Stimulated activated CD8-positive, alpha-beta memory T cell treated with anti-CD3 and anti-CD28 coated beads, Interleukin-7, amount 100 ng/mL, for 48 hours (primary cell): ENCODE measurements at places on chromosomes 5 and 9.

- DNase-seq = no peak
Observed at GRCh38 chr9:93081081-93081529, 14.9 kb upstream of the CARD19 start.

DNA sequence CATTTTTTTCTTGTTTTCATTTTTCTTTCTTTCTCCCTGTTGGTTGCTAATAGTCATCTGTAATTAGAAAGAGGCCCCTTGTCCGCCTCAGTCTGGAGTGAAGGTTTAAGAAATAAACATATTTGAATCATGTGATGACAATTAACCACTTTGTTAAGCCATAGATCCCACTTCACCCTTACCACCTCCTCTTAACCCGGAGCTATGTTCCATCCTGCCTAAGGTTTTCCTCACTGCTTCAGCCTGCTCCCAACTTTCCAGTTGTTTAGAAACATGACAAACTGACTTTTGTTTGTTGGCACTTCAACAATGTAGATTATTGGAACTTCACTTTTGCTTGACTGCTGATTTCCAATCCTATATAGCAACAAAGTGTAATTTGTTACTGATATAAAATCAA is 37.4 kb upstream of the SSBP2 start:
- DNase-seq = no peak

GRCh38 chr9:96177005-96177718 is 124.8 kb downstream of the HSD17B3 start:
- DNase-seq = no peak

- peak; percentile 20 for DNase-seq
Observed at GRCh38 chr9:121201045-121201737, 478 bp downstream of the RAB14 start.

GRCh38 chr5:53963958-53964357 is 346.4 kb downstream of the ARL15 start:
- DNase-seq = no peak

DNA sequence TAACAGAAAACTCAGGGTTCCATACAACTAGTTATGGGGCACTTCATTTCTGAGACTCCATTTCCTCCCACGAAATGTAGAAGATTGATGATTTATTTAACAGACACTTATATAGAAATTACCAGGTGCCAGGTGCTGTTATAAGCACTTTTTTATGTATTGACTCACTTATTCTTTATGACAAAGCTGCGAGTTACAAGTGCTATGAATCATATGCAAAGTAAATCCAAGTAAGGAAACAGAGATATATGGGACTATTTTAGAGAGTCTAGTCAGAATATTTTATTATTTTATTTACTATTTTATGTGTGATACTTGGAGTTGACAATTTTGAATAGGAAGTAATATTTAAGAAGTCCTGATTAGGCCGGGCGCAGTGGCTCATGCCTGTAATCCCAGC is 822.8 kb upstream of the C9orf72 start:
- no peak for DNase-seq

DNA sequence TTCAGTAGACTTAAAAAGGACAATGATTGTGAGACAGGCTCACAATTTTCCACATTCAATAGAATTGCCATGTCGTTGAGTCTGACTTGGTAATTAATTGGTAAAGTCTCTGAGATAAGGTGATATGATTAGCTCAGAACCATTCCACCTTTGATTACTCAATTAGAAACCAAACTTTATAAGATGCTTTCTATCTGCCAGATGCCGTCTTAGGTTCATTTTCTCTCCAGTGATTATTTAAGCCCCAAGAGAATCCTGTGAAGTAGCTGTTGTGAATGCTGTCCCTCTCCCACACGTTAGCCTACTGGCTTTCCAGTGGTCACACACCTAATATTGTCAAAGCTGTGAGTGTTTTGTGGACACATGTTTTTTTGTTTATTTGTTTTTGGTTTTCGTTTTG is 528.9 kb upstream of the ZNF462 start:
- no peak for DNase-seq

DNA sequence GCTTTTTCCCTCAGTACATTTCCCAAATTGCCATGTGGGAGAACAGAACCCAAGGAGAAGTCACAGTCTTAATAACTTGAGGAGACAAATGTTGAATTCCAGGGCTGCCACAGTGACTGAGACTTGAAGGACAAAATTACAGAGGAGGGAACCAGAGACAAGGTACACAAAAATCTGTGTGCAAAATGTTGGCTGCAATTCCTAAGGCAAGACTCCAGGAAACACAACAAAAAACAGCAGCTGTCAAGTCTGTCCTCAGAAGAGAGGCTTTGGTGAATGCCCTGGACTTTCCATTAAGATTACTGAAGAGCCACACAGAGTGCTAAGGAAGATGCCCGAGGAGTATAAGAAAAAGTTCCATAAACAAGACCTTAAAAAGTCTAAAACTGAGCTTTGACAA is 21.1 kb downstream of the AP3B1 start:
- no peak for DNase-seq

DNA sequence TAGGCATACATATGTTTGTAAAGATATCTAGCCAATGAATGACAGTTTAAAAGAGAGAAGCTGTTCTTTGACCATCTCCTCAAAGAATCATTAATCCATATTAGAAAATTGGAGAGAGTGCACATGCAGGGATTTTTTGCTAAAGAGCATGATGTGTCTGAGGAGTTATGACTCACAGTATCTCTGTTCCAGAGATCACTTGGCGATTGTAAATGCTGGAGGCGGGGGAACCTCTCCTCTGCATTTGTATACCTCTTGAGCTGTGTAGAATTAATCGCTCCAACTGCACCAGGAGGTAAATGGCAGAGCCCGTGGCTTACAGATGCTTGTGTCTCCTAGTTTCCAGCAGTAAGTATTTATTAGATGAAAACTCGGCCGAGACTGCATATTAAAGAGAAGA is 3.6 kb upstream of the SPATA31D1 start:
- no peak for DNase-seq

- peak; percentile 13 for DNase-seq
Observed at GRCh38 chr5:179907556-179908324, at the start of gene TBC1D9B. Gene TBC1D9B, minus strand, starts transcription at chr5:179907897. Its CDS starts 76 bp downstream, at chr5:179907821.

- DNase-seq = no peak
Observed at GRCh38 chr9:97366889-97367288, 45.0 kb upstream of the TDRD7 start.

- no peak for DNase-seq
Observed at GRCh38 chr5:68214482-68215207, 911 bp upstream of the PIK3R1 start.

DNA sequence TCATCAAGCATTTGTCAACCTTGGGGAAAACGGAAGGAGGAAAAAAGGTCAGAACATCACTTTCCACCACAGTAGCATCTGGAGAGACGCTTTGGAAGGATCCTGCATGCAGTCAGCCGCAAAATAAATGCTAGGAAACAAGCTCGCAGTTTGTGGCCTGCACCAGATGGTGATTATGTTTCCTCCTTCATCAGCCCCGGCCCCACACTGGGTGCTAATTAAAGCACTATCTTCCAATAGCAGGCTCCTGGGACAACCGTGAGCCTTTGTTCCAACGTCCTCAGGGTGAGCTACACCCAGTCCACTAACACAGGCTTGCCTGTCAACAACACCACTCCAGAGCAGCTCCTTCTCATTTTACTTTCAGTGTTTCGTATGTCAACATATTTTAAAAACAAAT is 64.0 kb downstream of the RNF130 start:
- DNase-seq = no peak

DNA sequence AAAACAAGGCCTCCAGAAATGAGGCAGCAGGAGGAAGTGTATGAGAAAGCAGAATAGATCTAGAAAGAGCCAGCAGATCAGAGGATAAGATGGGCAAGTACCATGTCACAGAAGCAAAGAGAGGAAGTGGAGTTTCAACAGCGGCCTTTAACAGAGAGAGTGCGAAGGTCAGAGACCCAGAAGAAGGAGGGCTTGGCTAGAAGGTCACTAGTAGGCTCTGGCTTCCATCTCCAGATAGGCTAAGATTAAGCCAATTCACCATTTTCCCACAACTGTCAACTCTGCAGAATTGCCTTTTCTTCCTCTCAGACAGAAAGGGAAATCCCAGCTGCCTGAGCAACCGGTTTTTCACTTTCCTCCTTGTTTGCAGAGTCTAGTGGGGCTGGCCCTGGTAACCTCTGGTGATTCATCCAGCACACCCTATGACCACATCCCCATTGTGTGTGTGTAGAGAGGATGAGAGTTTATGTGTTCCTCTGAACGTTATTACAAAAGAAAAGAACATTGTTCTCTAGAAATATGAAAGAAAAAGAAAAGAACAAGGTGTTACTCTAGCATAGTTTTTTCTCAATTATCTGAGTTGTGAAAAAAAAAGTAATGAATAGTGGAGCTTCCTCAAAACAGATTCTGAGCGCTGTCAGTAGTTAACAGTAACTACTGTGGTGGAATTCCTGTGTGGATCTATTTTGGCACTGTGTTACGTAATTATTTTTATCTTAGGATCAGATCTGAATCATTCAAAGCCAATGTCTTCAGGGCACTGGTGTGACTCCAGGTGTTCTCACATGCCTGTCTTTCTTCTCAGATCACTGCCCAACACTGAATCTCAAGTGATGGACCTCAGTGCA is 220.4 kb downstream of the ARRDC3 start:
- peak; percentile 65 for DNase-seq

GRCh38 chr5:127801751-127802476 is 98.7 kb downstream of the CCDC192 start:
- DNase-seq = no peak

GRCh38 chr5:165244407-165244806 is 1739.0 kb downstream of the MAT2B start:
- DNase-seq = no peak

GRCh38 chr9:135944444-135945252 is 16.5 kb downstream of the UBAC1 start:
- no peak for DNase-seq

DNA sequence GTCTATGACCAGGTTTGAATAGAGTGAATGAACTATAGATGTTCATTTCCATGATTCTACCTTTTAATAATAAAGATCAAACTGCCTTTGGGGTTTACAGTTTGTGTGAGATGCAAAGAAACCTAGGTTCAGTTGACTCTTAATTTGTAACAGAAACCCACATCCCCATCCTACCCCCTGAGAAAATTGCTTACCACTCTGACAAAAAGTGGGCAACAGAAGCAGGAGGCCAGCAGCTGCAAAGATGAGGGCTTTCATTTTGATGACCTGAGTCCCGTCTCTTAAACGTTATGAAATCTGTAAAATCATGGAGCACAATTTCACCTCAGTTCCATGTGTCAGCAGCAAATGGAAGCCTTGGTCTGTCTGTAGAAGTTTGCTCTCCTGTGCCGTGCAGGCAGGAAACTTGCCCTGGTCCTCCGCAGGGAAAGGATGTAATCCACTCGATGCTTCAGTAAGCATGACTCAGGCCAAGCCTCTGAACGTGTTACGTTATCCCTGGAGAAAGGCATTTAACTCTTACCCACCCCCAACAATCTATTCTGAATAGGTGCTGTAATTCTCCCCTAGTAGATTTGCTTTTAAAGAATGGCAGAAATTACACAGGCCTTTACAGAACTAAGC is at the start of gene F2RL2:
F2RL2 (minus strand) TSS at position 431 of the 624 bp plus-strand sequence; CDS start at position 258, 173 bp downstream.
- DNase-seq = no peak

- DNase-seq = no peak
Observed at GRCh38 chr5:43631182-43631910, 28.4 kb downstream of the NNT start.

- DNase-seq = no peak
Observed at GRCh38 chr5:158611581-158611980, 488.1 kb downstream of the EBF1 start.

DNA sequence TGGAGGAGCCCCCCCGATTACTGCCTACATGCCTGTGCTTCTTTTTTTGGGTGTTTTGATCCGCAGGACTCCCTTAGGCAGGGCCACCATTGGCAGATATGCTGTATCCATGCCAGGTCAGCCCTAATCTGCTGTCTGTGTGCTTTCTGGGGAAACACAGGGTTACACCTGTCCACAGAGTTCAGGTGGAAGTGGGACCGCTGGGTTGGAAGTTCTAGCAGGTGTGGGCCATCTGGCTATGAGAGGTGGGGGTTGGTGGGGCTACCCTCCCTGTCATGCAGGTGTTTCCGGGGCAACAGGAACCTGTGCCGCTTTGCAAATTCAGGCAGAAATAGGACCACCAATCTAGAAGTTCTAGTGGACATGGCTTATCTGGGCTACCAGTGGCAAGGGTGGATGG is 17.0 kb downstream of the IFNE start:
- no peak for DNase-seq

DNA sequence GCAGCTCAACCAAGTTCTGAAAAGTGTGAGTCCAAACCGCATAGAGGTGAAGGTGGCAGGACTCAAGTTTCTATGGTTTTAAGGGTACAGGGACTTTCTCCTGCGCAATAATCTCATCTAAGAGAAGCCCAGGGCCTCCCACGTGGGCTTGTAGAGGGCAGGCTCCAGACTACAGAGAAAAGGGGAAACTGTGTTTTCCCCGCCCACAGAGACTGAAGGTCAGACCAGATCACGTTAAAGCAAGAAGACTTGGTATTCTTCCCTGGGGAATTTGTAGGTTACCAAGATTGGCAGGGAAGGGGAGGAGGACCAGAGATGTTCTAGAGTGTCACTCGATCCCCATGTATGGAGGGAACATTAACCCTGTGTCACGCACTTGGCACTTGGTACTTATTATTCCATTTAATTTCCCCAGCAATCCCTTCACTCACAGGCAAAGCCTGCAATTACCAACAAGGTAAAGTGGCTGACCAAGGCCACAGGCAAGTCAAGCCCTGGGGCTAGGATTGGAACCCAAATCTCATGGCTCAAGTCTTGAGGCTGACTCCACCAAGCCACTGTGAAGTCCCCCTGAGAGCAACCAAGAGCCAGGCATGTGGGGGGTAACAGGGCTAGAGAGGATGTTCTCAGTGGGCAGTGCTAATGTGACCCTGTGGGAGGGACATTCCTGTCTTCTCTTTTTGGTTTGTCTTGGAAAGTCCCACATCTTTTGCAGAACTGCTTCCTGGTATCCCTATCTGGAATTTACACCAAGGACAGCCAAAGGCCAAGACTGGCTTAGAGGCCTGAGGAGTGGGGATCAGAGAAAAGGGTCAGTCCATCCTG is 18.3 kb upstream of the NEK6 start:
- DNase-seq = no peak

DNA sequence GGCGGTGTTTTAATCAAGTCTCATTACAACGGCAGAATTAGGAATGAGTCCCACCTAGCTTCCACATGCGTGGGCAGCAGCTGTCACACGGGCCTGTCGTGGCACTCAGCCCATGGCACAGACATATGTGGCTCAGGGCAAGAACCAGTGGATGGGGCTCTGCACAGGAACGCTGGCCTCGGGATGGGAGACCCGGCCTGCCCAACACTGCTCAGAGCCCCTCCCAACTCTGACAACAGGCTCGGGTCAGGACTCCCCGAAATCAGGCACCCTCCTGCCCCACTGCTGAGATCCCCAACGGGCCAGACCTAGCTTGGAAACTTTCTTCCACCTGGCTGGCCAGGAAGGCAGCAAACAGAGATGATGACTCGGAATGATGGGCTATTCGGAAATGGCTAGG is 4.9 kb upstream of the SURF6 start:
- no peak for DNase-seq

DNA sequence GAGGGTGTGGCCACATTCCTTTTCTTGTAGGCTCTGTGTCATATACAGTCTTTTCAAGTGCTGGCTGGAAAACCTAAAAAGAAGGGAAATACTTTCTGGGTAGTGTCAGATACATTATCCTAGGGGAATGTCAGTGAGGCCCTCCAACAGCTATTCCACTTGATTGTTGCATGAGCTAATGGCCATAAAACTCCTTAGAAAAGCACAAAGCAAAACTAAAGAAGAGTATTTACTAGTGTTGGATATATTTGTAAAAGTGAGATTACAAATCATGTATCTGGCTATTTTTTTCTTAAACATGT is 829 bp downstream of the ANXA1 start:
- DNase-seq = no peak
